WTC11 (cell line): ENCODE measurements at places on chromosomes 6 and 20.

DNA sequence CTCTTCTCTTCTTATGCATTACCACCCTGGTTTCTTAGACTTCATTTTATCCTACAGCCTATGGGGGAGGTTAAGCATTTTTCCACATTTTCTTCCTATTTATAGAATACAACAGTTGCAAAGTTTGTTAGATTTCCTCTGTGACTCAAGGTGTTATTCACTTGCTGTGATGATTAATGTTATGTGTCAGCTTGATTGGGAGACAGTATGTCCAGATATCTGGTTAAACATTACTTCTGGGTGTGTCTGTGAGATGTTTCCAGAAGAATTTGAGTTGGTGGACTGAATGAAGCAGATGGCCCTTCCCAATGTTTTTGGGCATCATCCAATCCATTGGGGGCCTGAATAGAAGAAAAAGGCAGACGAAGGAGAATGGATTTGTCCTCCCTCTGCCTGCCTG is 131.3 kb downstream of the C6orf118 start:
- DNase-seq, result no peak

GRCh38 chr6:72826744-72827438 is 205.0 kb downstream of the KCNQ5 start:
- DNase-seq, result no peak

DNA sequence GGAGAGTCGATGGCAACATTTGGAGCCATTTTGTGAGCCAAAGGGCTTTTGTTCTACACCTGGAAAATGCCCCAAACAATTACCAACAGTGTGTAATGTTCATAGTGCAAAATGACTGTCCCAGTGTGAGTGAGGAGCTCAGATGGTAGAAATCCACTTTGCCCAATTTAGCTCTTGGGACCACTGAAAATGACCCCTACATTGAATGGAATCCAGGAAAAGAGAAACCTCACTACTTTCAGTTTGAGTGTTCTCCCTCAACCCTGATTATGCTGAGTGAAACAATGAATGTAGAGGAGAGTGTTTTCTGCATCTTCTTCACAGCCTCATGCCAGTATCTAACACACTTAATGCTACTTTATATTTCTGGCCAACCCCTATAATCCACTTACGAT is 84.9 kb upstream of the NRN1 start:
- DNase-seq, result no peak

- DNase-seq, result no peak
Measured at GRCh38 chr6:44456070-44456965, 68.8 kb downstream of the CDC5L start.
